ENCODE measurements at places on chromosomes 3 and 15. TPM values are rescaled to one million over a fixed set of nuclear protein-coding genes. Genes with fewer than 3 reads are reported as not detected.

ANKRD28 gene
- total RNA-seq = 29.3 TPM

HIGD2B gene
- 0.26 TPM for total RNA-seq

COL6A5 gene
- not detected for total RNA-seq

SNTN gene
- not detected for total RNA-seq

MLF1 gene
- 0.67 TPM for total RNA-seq

DNA sequence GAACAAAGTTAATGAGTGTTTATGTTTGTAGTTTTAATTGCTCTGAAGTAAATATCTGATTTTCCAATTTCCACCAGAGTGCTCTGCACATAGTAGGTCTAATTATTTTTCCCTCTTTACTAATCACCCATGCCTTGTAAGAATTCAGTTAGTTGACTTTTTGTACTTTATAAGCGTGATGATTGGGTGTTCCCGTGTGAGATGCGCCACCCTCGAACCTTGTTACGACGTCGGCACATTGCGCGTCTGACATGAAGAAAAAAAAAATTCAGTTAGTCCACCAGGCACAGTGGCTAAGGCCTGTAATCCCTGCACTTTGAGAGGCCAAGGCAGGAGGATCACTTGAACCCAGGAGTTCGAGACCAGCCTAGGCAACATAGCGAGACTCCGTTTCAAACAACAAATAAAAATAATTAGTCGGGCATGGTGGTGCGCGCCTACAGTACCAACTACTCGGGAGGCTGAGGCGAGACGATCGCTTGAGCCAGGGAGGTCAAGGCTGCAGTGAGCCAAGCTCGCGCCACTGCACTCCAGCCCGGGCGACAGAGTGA lies 507 bp upstream of the VHL start:
- no peak for DNase-seq

- DNase-seq = no peak
Measured at GRCh38 chr3:63975723-63976122, 47.6 kb downstream of the PSMD6 start.

- no peak for DNase-seq
Measured at GRCh38 chr3:189737071-189737470, 105.9 kb downstream of the TP63 start.

DNA sequence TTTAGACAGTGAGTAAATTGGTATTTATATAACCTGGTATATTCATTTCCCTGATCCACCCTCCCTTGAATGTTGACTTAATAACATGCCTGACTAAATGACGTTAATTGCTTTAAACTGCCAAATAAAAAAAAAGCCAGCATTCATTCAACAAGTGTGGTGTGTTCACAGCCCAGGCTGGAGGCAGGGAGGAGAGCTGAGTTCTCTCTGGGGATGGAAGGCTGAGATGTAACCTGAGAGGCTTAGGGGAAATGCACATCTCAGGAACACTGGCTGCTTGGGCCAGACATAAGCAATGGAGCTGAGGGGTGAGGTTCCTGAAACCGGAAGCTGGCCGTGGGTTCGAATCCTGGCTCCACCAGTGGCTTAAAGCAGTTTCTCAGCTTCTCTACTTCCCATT lies 17.3 kb downstream of the CACNA2D3 start:
- DNase-seq = no peak

- DNase-seq = no peak
Measured at GRCh38 chr3:41276191-41276590, 76.9 kb downstream of the CTNNB1 start.

DNA sequence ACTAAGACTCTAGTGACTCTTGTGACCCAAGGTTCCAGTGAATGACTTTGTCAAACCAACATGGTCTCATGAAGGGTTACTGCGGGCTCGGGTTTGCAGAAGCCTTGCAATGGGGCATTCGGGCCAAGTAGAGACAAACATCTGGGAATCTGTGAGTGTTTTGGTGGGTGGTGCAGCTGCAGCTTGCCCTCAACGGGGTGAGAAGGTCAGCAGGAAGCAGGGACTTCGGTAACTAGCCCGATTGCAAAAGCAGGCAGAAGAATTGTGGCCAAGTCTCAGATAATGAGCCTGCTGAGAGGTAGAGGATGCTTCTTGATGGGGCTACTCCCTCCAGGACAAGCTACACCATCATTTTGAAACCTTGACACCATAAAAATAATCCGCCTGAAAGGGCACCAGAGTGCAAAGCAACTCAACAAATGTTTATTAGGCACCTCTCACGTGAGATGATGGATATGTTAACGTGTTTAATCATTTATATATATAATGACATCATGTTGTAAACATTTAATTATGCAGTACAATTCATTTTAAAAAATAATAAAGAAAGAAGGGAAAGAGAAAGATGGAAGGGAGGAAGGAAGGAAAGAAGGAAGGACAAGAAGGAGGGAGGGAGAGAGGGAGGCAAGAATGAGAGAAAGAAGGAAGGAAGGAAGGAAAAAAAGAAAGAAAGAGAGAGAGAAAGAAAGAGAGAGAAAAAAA lies 263.9 kb upstream of the IGF1R start:
- no peak for DNase-seq

- DNase-seq = no peak
Measured at GRCh38 chr3:121895121-121895520, 920 bp downstream of the SLC15A2 start.

DNA sequence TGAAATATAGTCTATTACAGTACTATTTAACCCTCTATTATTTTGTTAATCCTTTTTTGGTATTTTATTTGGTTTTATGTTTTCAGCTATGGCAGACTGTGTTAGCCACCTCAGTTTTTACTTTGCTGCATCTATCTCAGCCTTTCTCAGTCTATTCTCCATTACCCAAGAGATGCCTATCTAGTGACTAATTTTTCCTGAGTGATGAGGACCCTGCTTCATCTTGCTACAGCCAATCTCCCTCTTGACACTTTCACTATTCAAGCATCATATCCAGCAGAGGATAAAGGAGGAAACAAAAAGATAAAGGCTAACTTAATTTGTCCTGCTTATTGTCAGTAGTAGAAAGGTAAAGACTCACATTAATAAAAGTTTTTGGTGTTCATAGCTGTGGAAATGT lies 141.8 kb upstream of the NECTIN3 start:
- DNase-seq = no peak

DNA sequence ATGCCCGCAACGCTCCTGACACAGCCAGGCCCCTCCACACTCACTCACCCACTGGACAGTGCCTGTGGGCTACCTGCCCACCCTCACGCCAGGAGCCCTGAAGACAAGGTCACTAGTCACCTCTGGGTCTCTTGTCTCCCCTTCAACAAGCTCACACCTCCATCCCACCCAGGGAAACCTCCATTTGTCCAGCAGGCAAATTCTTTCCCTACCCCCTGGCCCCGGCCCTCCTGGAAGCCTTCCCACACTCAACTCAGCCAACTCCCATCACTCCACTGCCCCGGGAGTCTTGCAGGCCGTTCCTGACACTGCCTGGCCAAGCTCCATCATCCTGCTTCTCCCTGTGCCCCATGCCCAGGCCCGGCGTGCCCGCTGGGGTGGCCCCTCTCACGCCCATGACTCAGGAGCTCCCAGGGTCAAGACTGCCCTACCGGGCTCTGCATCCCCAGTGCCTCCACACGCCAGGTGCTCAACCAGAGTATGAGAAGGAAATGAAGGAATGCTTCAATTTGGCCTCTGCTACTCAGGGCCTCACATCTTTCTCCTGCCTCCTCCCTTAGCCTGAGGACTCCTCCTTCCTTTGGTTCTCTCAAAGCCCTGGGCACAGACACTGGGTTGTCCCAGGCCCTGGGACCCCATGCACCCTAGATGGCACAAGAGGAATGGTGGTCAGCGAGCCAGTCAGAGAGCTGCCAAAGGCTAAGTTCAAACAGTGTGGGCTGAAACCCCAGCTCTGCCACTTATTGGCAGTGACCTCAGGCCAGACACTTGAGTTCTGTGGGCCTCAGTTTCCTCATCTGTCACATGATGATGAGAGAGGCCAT lies 88.6 kb downstream of the SEC22A start:
- no peak for DNase-seq

DNA sequence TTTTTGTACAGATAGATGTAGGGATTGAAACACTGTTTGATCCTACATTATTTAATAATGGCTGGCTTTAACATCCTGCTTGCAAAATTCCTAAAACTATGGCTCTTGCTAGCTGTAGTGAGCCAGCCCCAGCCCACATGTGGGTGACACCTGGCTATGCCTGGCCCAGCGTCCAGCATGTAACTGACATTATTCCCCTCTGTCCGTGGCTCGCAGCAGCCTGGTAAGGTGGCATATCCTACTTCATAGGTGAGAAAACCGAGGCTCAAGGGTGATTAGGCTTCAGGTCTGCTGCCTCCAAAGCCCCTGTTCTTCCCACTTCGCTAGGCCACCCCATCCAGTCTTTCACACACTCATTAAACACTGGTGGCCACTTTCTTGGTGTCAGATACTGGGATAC lies 1.6 kb downstream of the CALML4 start:
- DNase-seq = no peak

DNA sequence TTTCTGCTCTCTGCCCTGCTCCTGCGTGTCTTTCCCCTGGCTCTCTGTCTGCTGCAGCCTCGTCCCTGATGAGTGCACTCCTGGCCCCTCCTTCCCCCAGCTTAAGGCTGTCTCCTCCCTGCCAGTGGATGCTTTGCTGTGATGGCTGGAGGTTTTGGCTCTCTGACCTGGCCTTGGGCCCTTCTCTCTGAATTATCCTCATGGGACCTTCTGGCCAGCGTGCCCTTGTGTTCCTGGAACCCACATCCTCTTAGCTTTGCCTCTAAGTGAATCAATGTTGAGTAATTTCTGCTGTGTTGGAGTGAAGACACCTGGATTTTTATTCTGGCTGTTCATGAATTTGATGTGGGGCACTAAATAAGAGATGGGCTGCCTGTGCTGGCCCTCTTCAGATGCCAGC lies 9.8 kb upstream of the TNFAIP8L3 start:
- DNase-seq = no peak

DNA sequence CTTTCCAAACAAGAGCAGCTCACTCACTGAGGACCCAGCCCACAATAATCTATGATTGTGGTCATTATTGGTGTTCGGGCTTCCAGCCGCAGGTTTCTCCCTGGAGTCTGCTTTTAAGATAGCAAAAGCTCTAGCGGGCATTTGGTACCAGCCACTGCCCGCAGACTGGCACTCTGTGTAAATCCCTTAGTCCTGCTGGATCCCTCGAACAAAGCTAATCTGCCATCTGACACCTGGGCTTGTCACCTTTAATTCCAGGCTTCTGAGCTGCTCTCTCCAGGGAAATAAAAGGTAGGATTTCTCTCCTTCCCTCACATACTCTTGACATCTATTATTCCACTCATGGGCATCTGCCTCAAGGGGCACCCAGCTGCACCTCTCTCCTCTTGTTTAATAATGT lies 158.7 kb downstream of the PDCD6IP start:
- no peak for DNase-seq

- DNase-seq = no peak
Measured at GRCh38 chr3:52829906-52830463, 487 bp downstream of the ITIH4 start.

GRCh38 chr3:8942746-8943488 lies 20.4 kb downstream of the RAD18 start:
- DNase-seq = no peak

- peak; percentile 80 for DNase-seq
Measured at GRCh38 chr15:90376789-90377188, 11.3 kb upstream of the IQGAP1 start.

GRCh38 chr15:73902121-73903020 lies 23.9 kb upstream of the LOXL1 start:
- peak; percentile 53 for DNase-seq

- DNase-seq = no peak
Measured at GRCh38 chr15:48989170-48989569, 25.5 kb upstream of the SHC4 start.
